ENCODE measurements at places on chromosomes 12 and 14.

DNA sequence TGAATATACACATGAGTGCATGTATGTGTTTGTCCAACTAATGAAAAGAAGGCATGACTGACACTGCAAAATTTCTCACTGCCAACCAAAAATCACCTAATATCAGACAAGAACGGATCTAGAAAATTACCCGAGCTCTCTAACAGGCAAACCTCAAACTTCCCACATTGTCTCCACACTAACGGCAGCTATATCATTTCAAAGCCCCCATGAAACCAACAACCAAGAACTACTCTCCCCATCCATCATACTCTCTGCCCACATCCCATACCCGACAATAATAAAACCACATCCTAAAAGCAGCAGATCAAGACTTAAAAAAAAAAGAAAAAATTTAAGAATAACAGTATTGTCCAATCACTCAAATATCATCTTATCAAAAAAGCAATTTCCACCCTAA lies 227.1 kb downstream of the CEP128 start:
- DNase-seq: no peak

- no peak for DNase-seq
Observed at GRCh38 chr12:1584326-1584725, 10.1 kb downstream of the FBXL14 start.

DNA sequence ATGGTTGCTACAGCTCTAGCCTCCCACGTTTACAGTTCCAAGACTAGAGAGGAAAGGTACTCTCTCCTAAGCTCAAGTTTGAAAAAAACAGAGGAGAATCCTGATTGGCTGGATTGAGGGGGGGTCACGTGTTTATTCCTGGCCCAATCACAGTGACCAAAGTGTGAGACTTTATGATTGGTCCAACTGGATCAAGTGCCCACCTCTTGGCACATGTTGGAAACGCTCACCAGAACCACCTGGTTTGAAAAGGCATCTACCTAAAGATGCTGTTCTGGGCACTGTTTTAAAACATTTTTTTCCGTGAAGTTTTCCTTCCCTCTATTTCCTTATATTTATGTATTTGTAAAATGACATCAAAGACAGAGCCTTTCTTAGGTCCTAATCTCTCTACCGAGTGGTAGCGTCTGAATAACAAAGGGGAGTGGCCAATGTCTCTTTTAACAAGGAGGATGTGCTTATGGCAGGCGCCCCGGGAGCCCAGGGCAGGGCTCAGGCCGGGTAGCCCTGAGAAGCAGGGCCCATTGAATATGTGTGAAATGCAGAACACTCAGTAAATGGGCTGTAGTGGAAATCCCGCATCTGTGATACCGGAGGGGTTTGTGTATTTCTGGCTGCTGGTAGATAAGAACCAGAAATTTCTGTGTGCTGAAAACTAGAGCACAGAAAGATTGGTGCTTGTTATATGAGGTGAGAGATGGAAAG lies 146.2 kb downstream of the ATP23 start:
- DNase-seq: no peak

GRCh38 chr12:48688836-48689235 lies 6.8 kb upstream of the KANSL2 start:
- no peak for DNase-seq

DNA sequence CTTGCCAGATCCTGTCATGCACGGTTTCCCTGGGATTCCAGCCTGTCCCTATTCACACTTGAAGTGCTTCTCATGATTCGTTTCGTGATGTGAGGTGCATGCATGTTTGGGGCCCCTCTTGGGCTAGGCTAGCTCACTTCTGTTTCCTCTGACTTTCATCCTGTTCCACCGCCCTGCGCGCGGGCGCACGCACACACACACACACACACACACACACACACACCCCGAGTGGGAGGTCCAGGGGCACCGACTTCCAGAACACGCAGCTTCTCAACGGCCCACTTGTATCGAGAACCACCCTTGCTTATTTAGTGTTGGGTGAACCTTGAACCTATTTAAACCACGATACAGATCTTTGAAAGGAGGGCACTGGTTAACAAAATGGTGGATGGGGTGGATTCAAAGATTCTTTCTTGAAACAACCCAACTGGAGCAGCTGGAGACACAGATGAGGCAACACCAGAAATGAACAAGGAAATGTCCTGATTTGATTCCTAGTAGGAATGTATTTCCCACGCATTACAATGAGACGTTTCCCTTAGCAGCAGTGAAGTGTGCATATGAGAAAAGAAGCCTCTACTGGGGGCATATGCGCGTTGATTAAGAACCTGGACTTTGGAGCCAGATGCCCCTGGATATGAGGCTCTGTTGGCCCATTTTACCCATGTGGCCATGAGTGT lies 16.3 kb downstream of the ELK3 start:
- peak; percentile 54 for DNase-seq

DNA sequence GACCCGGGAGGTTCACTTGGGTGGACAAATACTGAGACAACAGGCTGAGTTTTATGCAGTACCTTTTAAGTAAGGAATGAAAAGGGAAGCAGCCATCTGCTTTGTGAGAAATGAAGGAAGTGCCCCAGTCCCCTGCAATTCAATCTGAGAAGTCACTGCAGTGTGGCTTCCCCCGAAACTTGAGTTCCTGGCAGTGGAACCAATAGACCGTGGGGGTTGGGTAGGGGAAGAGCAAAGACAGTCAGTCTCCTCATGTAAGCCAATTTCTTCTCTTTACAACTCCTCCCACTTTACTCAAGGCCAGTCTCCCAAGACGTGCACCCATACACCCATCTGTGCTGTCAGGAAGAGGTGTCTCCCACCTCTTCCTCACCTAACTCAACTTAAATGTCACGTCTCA lies 206.5 kb downstream of the BCAT1 start:
- DNase-seq: peak; percentile 53

- DNase-seq: no peak
Observed at GRCh38 chr12:122981036-122981471, 573 bp downstream of the ARL6IP4 start.

- DNase-seq: no peak
Observed at GRCh38 chr12:51891843-51892242, 3.9 kb downstream of the ANKRD33 start.

Data from CD4-positive, alpha-beta T cell treated with Interleukin-1 beta for 1 hour (primary cell).